ENCODE measurements at places on chromosomes 1 and 21.
A peak's percentile ranks its signal among the peaks of the same experiment; 100 is the strongest.

DNA sequence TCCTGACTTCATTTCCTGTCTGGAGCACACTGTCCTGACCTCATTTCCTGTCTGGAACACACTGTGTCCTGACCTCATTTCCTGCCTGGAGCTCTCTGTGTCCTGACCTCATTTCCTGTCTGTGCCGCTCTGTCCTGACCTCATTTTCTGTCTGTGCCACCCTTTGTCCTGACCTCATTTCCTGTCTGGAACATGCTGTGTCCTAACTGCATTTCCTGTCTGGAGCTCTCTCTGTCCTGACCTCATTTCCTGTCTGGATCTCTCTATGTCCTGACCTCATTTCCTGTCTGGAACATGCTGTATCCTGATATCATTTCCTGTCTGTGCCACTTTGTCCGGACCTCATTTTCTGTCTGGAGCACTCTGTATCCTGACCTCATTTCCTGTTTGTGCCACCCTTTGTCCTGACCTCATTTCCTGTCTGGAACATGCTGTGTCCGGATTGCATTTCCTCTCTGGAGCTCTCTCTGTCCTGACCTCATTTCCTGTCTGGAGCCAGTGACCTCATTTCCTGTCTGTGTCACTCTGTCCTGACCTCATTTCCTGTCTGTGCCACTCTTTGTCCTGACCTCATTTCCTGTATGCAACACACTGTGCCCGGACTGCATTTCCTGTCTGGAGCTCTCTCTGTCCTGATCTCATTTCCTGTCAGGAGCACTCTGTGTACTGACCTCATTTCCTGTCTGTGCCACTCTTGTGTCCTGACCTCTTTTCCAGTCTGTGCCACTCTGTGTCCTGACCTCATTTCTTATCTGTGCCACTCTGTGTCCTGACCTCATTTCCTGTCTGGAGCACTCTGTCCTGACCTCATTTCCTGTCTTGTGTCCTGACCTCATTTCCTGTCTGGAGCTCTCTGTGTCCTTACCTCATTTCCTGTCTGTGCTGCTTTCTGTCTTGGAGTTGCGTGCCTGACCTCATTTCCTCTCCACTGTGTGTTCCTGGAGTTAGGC, 27.6 kb downstream of the SKI start:
- no peak for DNase-seq

GRCh38 chr1:56390934-56391731, 188.2 kb downstream of the PLPP3 start:
- DNase-seq: no peak

DNA sequence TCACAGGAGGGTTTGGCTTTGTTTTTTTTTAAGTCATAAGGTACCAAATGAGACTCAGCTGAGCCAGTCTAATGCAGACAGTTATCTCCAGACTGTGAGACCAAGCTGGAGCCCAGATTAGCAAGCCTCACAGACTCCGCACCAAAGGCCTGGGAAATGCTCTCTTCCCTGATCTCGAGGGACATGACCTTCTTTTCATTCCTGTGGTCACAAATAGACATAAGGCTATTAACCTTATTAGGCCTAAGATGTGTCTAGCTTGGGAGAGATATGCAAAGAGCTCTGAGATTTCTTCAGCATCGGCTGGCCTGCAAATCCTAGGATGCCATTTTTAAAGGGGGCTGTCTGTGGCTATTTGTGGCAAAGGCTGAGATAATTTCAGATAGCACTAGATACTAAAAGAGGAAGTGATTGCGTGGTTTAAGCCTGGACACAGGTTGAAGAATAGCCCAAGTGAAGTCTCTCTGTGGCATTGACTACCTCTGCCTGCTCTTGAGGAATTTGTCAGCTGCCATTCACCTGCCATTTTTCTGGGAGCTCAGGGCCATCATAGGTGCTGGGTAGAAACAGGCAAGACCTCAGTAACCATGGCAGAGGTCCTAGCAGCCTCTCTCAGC, 301.3 kb downstream of the SIPA1L2 start:
- no peak for DNase-seq

- no peak for DNase-seq
These were observed 103.2 kb upstream of the RUNX3 start for GRCh38 chr1:25033030-25033827.

DNA sequence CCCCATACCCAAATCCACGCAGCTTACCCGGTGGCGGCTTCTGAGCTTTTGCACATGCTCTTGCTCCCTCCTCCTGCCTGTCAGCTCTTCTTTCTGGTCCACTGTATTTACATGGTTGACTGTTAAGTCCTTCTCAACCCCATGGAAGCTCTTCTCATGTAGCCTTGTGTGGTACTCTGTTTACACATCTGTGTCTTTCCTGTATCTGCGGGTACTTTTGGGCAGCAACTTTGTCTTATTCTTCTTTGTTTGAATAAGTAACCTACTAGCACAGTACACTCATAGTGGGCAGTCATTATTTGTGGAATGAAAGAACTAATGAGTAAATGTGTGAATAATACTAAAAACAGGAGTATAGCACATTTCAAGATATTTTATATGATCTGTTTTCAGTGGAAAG, 88.5 kb upstream of the GPR88 start:
- DNase-seq: no peak

DNA sequence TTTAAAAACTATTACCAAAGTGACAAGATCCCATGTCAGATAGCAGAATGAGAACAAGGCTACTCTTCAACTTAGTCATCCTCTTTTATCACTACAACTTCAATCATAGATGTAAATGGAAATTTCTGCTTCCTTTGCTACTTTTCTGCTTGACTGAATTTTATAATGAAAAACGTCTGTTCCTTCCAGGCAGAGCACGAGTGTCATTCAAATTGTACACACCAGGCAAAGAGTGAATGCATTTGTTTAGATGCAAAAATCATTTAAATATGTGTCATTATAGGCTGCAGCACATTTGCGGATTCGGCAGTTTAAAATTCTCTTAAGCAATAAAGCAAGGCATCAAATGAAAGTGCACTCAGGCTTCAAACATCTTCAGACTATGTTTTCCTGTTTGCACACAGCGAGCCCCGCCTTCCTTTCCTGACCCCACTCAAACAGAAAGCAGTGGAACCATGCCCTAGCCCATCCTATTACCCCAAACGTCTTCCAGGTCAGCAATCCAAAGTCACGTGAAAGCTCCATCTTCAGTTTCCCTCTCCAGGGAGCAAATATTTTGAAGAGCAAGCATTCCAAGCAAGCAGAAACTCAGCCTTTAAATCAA, 99.6 kb downstream of the APP start:
- DNase-seq: peak; percentile 16

- DNase-seq: no peak
These were observed 37.5 kb downstream of the SLC19A1 start for GRCh38 chr21:45504516-45505415.

GRCh38 chr1:233707153-233707879, 93.4 kb downstream of the KCNK1 start:
- no peak for DNase-seq

GRCh38 chr21:36059823-36060158, 535 bp downstream of the SETD4 start:
- no peak for DNase-seq

DNA sequence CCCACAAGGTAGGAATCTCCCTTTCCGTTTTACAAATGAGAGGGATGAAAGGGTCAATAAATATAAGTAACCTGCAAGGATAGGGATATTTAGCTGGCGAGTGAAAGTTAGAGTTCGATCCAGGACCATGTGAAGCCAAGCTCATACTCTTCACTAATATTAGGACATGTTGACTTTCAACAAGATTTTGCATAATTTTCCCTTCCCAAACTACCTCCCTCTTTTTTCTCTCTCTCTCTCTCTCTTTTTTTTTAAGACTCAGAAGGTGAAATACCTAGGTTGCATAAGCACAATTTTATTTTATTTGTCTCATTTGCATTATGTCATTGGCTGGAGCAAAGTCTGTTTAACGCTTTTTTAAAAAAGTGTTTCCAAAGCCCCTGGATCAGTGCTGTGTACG, 8.1 kb upstream of the MT1HL1 start:
- no peak for DNase-seq

- DNase-seq: no peak
These were observed 178.4 kb downstream of the PSMG1 start for GRCh38 chr21:39004634-39005501.

GRCh38 chr21:46557469-46557868, 47.4 kb downstream of the S100B start:
- no peak for DNase-seq

- no peak for DNase-seq
These were observed 182.6 kb downstream of the MRPL39 start for GRCh38 chr21:25424634-25425033.

DNA sequence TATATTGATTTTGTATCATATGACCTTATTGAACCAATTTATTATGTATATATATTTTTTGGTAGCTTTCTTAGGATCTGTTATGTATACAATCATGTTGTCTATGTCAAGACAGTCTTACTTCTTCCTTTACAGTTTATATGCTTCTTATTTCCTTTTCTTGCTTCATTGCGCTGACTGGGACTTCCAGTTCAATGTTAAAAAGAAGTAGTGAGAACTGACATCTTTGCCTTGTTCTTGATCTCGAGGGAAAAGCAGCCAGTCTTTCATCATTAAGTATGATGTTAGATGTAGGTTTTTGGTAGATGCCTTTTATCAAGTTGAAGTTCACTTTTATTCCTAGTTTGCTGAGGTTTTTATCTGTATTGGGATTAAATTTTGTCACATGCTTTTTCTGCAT, 17.5 kb downstream of the MAN1C1 start:
- no peak for DNase-seq

- no peak for DNase-seq
These were observed 11.5 kb upstream of the SLC2A1 start for GRCh38 chr1:42970143-42970542.

- no peak for DNase-seq
These were observed 128.3 kb downstream of the ELAVL4 start for GRCh38 chr1:50237056-50237455.
